ENCODE measurements at places on chromosomes 11 and 22.

- no peak for DNase-seq
Observed at GRCh38 chr22:33382436-33382835, 324.3 kb upstream of the SYN3 start.

DNA sequence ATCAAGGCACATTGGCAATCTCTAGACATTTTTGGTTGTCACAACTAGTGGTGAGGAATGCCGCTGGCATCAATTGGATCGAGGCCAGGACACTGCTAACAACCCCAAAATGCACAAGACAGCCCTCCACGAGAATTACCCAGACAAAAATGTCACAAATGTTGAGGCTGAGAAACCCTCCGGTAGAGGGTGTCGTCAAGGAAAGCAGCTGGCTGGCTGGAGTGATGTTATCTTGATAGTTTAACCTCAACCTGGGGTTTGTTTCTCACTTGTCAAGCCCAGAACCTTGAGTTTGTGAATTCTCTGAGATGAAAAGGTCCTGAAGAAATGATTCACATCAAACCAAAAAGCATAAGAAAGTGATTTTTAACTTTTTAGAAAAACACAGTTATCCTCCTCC is 21.1 kb upstream of the TMPRSS13 start:
- peak; percentile 74 for DNase-seq

GRCh38 chr11:63937713-63938478 is 906 bp upstream of the NAA40 start:
- peak; percentile 72 for DNase-seq

- DNase-seq: no peak
Observed at GRCh38 chr11:20048246-20048645, 112.0 kb downstream of the DBX1 start.

- DNase-seq: no peak
Observed at GRCh38 chr11:130202009-130202817, 42.6 kb downstream of the ST14 start.

GRCh38 chr11:64674774-64675173 is 48.2 kb downstream of the NRXN2 start:
- no peak for DNase-seq

GRCh38 chr11:92867913-92868619 is 101.4 kb upstream of the MTNR1B start:
- no peak for DNase-seq

- no peak for DNase-seq
Observed at GRCh38 chr11:68709062-68709461, 24.7 kb downstream of the GAL start.

DNA sequence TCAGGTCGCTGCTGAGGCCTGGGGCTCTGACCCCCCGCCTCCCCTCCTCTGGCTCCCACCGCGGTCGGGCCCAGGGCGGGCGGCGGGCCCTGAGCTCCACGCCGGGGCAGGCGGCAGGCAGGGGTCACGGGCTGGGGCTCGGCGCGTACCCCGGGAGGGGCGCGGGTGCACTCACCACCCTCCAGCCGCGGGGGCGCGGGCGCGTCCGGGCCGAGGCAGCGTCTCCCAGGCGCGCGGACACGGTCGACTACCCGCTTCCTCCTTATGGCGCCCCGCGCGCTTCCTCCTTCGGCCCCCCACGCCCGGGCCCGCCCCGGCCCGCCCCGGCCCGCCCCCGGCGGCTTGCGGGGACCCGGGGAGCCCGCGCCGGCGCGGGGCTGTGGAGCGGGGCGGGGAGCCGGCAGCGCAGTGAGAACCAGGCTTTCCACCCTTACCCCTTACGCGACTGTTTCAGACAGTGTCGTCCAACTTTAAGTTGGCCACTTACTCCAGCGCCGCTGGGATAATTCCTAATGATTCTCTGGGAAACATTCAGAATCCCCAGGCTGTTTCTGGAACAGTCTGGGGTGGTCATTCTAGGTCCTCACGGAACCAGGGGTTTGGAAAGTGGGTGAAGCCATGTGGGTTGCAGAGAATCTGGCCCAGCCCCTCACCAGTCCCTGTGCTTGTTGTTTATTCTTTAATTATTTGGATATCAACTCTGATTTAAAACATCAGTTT is at the start of gene BID:
Gene BID, minus strand, starts transcription at position 264 of the 720 bp plus-strand sequence. CDS start 24,353 bp downstream, outside the sequence.
- DNase-seq: peak; percentile 74

- no peak for DNase-seq
Observed at GRCh38 chr11:70073871-70074371, 4.2 kb upstream of the ANO1 start.

DNA sequence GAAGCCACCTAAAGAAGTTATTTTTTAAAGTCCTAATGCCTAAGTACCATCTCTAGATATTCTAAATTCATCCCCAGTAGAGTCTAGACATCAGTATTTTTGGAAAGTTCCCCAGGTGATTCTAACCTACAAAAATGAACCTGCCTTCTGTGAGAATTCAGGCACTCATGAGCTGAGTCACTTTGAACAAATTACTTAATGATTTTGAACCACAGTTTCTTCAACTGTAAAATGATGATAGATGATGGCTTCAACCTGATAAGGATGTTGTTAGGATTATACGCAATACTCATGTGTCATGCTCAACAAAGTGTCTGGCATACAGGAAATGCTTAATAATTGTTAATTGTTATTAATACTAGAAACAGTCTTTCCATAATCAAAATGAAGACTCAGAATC is 82.8 kb upstream of the OR5AK2 start:
- no peak for DNase-seq

DNA sequence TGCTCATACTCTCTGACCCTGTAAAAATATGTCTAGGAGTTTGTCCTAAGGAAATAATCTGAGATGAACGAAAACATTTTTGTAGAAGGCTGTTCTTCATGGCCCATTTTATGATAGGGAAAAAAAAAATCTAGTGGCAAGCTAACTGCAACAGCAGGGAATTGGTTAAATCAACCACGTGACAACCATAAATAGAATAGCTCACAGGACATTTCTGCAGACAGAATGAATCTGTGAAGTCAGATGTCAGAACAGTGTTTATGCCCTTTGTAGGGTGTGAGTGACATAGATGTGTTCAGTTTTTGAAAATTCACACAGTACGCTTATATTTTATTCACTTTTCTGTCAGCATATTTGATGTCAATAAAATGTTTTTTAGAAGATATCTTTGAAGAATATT is 16.1 kb downstream of the ARHGAP1 start:
- no peak for DNase-seq
